Right ventricle myocardium inferior (tissue), 1 donor: ENCODE measurements at places on chromosomes 16 and 17. TPM values are rescaled to one million over a fixed set of nuclear protein-coding genes. Genes with fewer than 3 reads are reported as not detected.
A peak's percentile ranks its signal among the peaks of the same experiment; 100 is the strongest.

BICDL2 gene
- total RNA-seq, result not detected

CFAP119 gene
- total RNA-seq, result 0.89 TPM

ZNF200 gene
- 5.1 TPM for total RNA-seq

VAC14 gene
- total RNA-seq, result 21.7 TPM

TERB1 gene
- total RNA-seq, result not detected

OR1G1 gene
- total RNA-seq, result not detected

GRIN2A gene
- 4.3 TPM for total RNA-seq

DVL2 gene
- 20.0 TPM for total RNA-seq

OTOP2 gene
- total RNA-seq, result not detected

GAS7 gene
- total RNA-seq, result 90.5 TPM

GRCh38 chr17:43988301-43988700, 16.1 kb upstream of the NAGS start:
- no peak for DNase-seq

GRCh38 chr17:13561606-13562270, 40.0 kb downstream of the HS3ST3A1 start:
- no peak for DNase-seq

DNA sequence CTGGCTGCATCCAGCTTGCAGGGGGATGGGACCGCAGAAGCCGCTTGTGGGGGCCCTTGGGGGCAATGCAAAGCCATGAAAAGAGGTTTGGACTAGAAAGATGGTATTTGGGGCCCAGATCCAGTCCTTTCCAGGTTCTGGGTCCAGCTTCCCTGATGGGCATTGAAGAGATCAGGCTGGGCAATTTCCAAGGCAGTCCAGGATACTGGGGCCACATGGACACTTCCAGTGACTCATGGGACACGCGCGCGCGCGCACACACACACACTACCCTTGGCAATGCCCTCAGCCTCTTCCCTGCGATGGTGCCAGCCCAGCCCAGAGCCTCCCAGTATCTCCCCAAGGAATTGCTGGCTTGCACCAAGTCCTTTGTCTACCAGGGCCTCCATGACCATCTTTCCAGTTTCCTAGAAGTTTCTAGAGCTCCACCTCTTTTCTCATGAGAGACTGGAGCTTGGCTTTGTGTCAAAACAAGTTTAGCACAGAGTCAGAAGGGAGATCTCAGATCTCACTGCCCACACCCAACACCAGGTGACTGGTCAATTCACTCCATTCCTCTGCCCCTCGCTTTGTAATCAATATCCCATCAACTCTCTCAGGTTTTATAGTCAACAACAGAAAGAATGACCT, 44.3 kb downstream of the WNT3 start:
- no peak for DNase-seq

GRCh38 chr16:48613061-48613957, 3.3 kb upstream of the N4BP1 start:
- no peak for DNase-seq

- peak; percentile 26 for DNase-seq
These were observed 11.1 kb downstream of the FMNL1 start for GRCh38 chr17:45232514-45233422.

- DNase-seq, result no peak
These were observed 58.9 kb downstream of the HLF start for GRCh38 chr17:55323518-55324295.

- DNase-seq, result no peak
These were observed 51.7 kb downstream of the ASIC2 start for GRCh38 chr17:33241390-33241789.

DNA sequence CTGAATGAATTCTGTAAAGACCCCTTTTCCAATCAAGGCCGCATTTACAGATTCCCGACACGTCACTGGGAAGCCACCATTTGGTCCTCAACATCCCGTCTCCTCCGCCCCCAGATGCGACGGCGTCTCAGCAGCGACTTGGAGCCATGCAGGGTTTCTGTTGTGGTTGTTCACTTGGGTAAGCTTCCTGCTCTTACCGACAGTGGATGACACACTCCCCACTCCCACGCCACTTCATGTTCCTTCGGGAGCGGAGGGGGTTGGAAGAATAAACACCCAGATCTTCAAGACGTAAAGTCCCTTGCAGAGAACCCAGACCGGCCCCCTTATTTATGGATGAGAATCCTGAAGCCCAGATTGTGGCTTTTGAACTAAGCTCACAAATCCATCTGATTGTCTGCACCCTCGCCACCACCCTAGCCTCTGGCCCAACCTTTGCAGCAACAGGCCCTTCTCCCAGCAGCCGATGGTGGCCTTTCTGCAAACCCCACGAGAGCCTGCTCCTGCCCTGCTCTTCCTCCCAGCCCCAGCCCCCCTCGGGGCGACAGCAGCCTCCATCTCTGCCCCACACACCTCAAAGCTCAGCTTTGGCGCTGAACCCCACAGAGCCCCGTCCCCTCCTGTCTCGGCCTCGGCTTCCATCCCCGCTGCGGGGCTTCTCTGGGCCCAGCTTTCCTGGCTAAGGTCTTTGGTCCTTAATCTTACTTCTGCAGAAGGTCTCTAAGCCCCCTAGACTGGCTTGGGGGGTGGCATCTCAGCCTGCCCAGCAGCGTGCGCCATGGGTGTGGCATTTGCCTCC, 19.0 kb upstream of the OSGIN1 start:
- DNase-seq, result no peak

DNA sequence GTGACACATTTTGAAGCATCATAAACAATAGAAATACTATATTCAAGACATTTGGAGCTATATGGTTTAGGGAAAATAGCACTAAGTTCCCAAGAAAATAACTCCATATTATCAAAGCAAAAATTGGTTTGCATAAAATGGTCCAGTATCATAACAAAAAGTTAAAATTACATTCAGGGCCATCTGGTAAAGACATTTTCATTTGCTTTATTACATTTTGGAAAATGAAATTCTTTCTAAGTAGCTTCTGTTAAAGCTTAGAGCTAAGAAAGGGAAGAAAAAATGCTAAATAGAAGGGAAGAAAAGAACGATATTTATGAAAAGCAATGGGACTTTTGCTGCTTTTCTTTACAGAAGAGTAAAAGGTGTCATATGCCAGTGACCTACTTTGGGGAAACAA, 155.4 kb upstream of the GOT2 start:
- DNase-seq, result no peak
